Fibroblast of skin of right biceps (primary cell): ENCODE measurements at places on chromosomes 4 and X.

DNA sequence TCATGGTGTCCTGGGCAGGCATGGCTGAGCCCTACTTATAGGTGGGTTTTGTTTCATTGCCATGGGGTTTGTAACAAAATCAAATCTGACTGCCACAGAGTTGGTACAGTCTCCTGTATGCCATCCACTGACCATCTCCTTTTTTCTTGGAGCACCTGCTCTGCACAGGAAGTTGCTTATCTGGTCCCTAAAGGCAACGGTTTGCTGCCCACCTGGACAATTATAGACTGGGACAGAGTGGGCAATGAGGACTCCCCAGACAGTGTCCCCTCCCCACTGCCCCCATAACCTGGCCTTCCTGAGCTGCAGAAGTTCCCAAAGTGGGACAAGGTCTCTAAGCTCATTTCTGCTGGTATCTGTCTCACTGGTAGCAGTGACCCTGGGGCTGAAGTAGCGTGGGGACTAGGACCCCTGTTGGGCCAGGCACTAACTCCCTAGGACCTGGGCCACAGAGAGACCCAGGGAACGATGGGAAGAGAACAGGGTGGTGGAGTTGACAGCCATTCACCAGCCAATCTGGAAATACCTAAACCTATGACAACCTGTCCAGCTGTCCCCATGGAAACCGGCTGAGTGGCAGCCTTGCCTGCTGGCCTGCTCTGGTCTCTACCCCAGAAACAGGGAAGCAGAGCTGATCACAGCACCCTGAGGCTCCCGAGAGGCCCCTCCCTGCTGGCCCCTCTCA lies 64.7 kb downstream of the WFS1 start:
- DNase-seq: no peak

DNA sequence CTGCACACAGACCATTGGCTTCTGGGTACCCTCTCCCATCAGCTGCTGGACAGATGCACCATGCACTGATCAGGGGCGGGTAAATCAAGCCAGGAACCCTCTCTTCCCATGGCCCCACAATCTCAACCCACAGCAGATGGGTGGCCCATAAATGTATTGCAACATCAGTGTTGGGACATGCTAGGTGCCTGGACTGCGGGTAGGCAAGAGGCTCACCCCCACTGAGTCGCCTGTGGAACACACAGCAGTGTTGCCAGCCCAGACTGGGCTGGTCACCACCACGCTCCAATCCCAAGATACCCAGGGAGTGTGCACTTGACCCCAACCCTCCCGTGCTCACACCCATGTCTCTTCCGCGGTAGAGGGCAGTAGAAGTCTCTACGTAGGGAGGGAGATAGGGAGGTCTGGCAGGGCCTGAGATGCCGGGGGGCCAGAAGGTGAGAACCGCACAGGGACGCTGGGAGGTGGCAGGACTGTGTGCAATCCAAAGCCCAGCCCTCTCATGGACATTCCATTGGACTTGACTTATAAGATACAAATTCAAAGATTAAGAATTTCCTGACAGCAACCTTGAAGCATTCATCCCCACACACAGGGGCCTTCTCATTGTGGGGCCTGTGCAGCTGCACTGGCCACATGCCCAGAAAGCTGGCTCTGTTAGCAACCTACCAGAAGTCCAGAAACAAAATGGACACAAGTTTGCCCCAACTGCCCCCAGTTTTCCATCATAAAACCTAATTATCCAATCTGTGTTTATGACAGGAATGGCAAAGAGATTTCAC lies 183.7 kb downstream of the NSUN7 start:
- DNase-seq: peak; percentile 26

DNA sequence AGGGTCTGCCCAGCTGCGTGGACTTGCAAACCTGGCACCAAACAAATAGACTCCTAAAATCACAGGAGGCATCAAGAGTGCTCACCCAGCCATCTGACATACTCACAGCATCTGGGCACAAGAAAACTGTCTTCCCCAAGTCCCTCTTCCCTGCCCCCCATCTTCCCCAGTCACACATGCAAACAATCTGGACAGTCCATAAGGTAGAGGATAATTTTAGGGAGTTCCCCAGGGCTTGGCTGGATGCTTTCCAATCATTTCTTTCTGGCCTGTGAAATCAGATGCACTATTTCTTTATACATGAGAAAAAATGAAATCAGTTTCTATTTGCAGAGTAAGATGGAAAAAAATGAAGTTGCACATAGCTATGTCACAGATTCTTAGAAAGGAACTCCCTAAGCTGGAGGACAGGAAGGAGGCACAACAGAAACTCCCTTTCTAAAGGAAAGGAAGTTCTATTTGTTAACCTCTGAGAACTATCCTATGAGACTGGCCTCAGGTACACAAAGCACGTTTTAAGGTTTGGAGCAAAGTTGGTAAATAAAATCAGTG lies 342.3 kb downstream of the HNRNPD start:
- no peak for DNase-seq

- DNase-seq: peak; percentile 72
Observed at GRCh38 chrX:103554687-103555424, 30.5 kb upstream of the TCEAL4 start.

DNA sequence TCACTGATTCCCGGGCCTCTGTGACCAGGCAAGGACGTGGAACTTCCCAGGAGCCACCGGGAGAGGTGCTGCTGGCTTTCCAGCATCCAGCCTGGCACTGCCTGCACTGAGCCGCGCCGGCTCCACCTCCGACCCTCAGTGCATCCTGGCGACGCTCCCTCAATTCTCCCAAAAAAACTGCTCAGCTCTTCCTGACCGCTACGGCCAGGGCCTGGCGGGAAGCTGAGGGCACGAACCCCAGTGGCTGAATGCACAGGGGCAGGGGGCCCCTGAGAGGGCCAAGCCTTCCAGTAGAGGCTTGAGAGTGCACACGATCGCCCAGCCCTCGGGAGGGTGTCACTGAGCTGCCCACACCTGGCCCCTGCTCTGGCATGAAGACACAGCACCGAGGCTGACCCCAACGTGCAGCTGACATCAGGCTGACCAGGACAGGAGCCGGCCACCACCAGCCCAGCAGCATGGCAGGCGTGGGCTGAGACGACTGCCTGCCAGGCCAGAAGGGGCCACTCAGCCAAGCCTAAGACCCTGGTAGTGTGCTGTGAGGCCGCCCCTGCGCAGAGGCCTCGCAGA lies 6.9 kb downstream of the CTBP1 start:
- no peak for DNase-seq

GRCh38 chr4:56102601-56103000 lies 153.9 kb downstream of the CEP135 start:
- no peak for DNase-seq

DNA sequence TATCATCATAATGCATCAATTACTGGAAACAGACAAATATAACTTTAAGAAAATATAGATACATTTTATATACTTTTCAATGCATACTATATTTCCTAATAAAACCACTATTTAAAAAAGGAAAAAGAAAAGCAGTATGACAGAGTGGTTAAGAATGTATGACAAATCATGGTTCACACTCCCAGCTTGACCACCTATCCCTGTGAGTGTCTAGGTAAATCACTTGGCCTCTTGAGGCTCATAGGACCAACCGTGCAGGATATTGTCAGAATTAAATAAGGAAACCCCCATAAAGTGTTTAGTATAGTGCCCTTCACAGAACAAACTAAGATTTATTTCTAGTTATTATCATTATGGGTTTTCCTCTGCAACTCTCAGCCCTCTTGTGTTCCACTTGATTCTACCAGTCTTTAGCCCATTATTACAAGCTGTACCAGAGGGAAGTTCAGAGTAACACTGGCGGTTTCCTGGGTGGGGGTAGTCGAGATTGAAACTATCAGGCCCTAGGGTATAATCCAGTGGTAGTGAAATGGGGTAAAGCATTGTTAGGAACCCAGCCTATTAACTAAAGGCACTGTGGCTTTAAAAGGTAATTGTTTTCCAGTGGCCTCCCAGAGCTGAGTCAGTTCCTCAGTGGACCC lies 55.5 kb upstream of the PAK3 start:
- peak; percentile 49 for DNase-seq
